ENCODE measurements at places on chromosomes 3 and 15.
A peak's percentile ranks its signal among the peaks of the same experiment; 100 is the strongest.

DNA sequence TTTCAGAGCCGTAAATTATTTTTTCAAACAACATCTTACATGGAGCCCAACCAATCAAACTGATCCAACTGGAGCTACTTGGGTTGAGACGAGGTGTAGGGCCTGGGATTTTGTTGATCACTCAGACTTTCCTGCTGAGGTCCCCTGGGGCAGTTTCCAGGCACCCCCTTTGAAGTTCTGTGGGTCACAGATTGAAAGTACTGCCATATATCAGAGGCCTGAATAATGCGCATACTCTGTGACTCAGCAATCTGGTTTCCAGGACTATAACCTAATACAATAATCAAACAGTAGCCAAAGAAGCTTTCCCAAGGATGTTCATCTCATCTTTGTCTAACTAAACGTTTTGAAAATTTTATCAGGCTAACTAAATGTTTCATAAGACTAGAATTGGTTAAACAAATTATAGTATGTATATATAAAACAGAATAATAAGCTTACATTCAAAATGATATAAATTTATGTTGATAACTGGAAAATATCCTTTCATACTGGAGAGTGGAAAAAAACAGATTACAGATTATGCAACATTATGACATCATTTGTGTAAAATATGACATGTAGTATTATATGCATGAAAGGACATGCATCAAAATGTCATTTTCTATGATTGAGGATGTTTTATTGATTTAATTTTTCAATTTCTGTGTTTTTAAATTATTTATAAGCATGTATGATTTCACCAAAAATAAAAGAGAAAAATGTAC, 617.1 kb downstream of the NTRK3 start:
- no peak for DNase-seq

GRCh38 chr3:124780761-124781475, 50.7 kb downstream of the UMPS start:
- no peak for DNase-seq

- no peak for DNase-seq
Observed at GRCh38 chr3:4751029-4751501, 228.2 kb upstream of the BHLHE40 start.

- no peak for DNase-seq
Observed at GRCh38 chr3:53062905-53063304, 17.0 kb upstream of the SFMBT1 start.

- DNase-seq: peak; percentile 83
Observed at GRCh38 chr15:64464276-64465005, 4.1 kb downstream of the ZNF609 start.

- no peak for DNase-seq
Observed at GRCh38 chr15:79798311-79798710, 98.5 kb downstream of the MTHFS start.

GRCh38 chr15:80343554-80343992, 60.6 kb upstream of the ARNT2 start:
- DNase-seq: no peak

Measured in NCI-H2029 (cell line).